ENCODE measurements at places on chromosomes 12 and 14.
A peak's percentile ranks its signal among the peaks of the same experiment; 100 is the strongest.

- DNase-seq = no peak
Observed at GRCh38 chr14:99815696-99816095, 22.5 kb downstream of the EML1 start.

DNA sequence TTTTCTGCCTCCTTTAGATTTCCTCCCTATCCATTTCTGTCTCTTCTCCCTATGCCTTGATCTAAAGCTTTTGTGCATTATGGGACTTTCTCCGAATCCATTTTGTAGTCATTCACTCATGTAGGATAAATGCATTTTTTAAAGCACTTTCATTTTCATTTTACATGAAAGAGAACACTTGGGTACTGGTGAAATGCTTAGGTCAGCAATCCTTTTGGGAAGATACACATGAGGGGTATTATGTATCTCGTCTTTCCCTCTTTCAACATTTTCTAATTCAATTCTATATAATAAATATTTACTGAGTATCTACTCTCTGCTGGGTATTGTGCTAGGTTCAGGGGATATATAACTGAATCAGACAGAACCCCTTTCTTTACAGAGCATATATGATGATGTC is 577.6 kb downstream of the NRXN3 start:
- no peak for DNase-seq

DNA sequence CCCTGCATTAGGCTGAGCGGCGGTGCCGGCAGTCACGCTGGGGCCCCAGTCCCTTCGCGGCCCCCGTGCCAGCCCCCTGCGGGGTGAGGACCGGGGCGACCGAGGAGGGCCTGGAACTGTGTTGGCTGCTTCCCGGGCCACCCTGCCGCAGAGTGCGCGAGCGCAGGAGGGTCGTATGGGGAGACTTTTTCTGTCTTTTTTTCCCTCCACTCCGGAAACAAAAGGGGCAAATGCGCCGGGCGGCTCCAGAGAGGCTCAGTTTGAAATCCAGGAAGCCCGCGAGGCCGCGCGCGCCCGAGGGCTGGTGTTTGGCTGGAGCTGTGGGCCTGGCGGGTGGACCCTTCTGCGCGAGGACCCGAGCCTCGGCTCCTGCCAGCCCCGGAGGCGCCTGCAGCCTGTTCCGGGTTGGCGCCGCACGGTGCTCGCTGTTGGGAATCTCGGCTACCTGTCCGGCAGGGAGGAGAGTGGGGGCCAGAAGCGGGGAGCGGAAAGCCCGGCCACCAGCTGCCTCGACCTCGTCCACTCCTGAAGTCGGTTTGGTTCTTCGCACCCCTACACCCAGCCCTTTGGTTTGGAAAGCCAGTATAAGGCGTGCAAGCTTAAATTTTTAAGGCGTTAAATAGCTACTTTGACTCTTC is 638 bp downstream of the PLEKHG3 start:
- no peak for DNase-seq

DNA sequence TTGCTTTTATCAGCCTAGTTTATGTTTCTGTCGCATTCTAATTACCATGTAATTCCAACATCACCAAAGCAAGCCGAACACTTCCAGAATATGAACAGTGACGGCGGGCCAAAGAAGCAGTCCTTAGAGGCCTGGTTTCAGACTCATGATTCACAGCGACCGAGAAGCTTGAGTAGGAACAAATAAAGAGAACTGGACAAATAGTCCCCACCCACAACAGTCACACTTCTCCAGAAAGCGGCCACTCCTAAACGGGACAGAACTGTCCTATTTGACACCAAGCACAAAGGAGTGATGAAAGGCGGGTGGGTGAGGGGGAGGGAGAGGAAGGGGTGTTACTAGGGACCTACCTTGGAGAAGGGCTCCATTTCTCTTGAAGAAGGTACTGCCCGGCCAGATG is 136.4 kb downstream of the FOXN3 start:
- DNase-seq = no peak

- DNase-seq = no peak
Observed at GRCh38 chr14:81550001-81550637, 16.5 kb upstream of the SEL1L start.

GRCh38 chr12:49962861-49963765 is 1.4 kb downstream of the AQP5 start:
- no peak for DNase-seq

- DNase-seq = no peak
Observed at GRCh38 chr12:4137441-4137840, 136.1 kb upstream of the CCND2 start.

- no peak for DNase-seq
Observed at GRCh38 chr12:52052468-52053186, 1.4 kb downstream of the NR4A1 start.

DNA sequence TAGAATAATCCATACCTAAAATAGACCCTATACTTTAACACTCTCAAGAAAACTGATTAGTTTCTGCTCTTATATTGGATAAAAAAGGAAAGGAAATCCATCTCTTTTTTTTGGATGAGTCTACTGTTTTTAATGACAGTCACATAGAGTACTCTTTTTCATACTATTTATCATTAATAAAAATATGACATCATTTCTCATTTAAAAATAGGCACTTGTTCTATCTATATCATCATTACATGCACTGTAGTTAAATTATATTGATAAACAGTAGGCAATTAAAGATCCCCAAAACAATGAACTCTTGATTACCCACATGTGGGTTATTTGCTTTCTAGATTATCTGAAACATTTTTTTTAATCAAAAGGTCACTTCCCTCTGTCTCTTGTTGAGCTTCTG is 338.8 kb downstream of the NELL2 start:
- no peak for DNase-seq

DNA sequence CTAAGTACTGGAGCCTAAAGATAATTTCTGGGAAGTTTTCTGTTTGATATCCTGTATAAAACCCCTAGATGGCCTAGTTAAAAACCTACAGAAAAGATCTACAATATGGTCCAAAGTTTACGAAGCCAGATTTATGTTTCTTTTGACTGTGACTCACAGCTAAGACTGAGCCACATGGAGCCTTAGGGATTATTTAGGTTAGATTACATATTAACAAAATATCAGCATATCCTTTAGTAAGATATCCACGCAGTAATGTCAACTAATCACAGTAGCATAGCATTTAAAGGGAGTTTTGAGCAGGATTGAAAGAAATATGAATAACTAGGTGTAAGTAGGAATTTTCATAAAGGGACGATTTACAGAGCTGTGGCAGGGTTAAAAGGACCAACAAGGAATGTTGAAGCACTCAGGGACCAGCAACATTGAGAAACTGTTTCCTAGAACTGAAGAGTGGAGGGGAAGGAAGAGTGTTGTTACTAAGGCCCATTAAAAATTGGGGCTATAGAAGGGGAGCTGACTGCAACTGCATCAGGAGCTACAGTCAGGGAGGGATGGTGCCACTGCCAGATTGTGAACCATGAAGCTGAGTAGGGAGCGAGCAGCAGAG is 155.5 kb downstream of the DACT1 start:
- no peak for DNase-seq

- DNase-seq = no peak
Observed at GRCh38 chr12:55642669-55643068, 6.0 kb downstream of the OR10P1 start.

DNA sequence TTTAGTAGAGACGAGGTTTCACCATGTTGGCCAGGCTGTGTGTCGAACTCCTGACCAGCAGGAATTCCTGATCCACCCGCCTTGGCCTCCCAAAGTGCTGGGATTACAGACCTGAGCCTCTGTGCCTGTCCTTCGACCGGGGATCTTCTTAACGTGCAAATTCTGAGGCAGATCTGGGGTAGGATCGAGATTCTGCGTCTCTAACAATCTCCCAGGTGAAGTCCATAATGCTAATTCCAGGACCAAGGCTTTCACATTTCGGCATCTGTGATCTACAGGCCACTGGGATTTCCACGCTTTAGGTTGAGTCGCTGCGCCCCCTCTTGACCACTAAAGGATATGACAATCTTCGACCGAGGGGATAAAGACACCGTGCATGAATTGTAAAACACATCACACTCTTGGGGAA is 24.8 kb downstream of the FOS start:
- peak; percentile 39 for DNase-seq

DNA sequence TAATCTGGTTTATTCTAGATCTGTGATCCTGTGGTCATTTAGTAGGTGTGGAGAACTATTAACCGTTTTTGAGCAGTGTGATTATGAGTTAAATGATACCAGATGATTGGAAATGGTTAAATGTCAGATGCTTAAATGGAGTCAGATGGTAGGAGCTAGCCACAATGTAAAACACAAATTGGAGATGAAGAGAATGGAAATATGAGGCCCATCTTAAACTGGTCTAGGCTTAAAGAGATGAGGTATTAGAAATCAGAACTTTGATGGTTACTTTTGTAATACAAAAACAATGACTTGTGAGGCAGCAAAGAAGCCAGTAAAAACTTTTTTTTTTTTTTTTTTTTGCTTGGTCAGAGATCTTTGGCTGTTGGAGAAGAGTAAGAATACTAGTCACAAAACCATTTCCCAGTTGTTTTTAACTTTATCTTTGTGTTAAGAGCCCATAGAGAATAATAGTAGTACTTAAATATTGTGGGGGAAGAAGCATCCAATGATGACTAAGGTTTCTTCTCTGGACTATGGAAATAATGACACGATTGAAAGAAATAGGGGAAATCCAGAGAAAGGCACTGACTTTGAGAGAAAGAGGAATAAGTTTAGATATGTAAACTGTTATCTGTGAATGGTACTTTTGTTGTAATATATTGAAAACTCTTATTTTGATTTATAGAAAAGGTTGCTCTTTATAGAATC is 95.9 kb downstream of the WNK1 start:
- no peak for DNase-seq

- no peak for DNase-seq
Observed at GRCh38 chr12:111570084-111570961, 28.8 kb downstream of the ATXN2 start.

DNA sequence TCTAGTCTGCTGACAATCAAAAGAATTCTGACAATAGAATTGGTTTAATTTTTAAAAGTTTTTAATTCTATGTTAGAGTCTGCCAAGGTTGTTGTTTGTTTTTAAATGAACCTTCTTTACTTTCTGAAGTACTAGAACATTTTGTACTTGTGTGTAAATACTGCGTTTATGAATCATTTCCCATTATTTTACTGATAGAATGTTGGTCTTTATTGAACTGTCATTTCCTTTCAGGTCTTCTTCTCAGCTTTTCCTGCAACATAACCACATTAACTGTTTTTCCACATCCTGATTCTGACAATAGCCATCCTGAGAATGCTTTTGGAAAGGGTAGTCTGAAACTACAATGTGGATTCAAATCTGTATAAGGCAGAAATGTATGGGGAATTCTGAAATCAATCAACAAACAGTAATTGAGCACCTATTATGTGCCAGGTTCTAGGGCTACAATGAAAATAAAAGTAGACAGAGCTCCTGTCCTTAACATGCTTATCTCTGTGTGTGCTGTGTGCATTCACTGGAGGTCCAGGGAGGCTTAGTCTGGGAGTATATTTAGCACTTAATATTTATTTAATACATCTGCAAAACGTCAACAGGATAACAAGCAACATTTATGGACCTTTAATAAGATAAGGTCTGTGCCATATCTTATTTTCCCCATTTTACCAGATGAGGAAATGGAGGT is 73.1 kb upstream of the SLC38A2 start:
- no peak for DNase-seq

DNA sequence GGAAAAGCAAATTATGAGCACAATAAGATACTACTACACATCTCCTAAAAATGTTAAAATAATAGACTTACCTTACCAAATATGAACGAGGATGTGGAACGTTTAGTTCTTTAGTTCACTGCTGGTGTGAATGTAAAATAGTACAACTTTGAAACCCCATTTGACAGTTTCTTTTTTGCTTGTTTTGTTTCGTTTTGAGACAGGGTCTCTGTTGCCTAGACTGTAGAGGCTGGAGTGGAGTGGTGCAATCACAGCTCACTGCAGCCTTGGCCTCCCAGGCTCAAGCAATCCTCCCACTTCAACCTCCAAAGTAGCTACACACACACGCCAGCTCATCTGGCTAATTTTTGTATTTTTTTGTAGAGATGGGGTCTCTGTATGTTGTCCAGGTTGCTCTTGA is 136.4 kb upstream of the FAR2 start:
- DNase-seq = no peak

DNA sequence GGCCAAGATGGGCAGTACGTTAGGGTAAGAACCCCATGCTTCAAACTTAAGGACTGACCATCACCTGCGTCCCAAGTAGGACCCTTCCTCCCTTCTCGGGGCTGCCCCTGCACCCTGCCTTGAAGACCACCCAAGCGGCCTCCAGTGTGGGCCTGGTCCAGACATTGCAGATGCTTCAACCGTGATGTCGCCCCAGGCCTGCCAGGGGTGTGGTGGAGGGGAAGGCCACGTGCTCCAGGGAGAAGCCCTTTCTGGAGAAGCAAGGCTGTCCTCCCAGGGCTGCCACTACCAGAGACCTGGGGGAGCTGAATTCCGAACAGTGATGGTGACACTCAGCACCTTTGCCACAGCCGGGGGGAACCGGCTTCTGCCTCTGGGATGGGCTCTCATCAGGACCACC is 13.3 kb downstream of the NGB start:
- no peak for DNase-seq

DNA sequence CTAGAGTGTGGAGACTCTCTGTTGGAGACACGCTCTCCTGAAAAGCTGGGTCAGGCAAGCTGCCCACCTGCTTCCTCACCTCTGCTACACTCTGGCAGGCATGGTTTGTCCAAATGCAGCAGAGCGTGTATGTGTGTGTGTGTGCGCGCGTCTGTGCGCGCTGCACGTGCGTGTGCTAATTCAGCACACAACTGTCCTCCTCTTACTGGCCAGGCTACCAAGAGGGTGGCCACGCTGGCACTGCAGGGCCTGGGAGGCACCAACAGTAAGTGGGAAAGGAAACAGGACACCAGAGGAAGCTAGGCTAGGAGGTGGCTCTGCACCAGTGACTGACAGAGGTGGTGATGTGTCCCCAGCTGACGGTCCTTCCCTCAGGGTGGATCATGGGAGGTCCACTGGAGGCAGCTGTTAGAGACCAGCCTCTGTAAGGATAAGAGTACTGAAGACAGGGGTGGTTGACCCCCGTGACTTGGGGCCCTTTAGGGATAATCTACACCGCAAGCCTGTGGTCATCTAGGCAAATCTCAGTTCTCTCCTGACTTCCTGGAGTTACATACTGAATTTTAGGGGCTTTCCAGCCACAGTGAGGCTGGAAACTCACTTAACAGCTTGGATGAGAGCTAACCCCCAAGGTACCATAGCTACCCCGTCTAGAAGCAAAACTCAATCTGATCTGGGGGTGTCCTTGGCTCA is 15.6 kb upstream of the TFCP2 start:
- no peak for DNase-seq

- no peak for DNase-seq
Observed at GRCh38 chr12:84512751-84513150, 399.8 kb downstream of the SLC6A15 start.

GRCh38 chr14:91870001-91870400 is 2.7 kb upstream of the TC2N start:
- no peak for DNase-seq

GRCh38 chr12:94460616-94460959 is 921 bp upstream of the CEP83 start:
- no peak for DNase-seq

Measured in NCI-H1930 (cell line).